ENCODE measurements at places on chromosomes 1 and 21.
A peak's percentile ranks its signal among the peaks of the same experiment; 100 is the strongest.

DNA sequence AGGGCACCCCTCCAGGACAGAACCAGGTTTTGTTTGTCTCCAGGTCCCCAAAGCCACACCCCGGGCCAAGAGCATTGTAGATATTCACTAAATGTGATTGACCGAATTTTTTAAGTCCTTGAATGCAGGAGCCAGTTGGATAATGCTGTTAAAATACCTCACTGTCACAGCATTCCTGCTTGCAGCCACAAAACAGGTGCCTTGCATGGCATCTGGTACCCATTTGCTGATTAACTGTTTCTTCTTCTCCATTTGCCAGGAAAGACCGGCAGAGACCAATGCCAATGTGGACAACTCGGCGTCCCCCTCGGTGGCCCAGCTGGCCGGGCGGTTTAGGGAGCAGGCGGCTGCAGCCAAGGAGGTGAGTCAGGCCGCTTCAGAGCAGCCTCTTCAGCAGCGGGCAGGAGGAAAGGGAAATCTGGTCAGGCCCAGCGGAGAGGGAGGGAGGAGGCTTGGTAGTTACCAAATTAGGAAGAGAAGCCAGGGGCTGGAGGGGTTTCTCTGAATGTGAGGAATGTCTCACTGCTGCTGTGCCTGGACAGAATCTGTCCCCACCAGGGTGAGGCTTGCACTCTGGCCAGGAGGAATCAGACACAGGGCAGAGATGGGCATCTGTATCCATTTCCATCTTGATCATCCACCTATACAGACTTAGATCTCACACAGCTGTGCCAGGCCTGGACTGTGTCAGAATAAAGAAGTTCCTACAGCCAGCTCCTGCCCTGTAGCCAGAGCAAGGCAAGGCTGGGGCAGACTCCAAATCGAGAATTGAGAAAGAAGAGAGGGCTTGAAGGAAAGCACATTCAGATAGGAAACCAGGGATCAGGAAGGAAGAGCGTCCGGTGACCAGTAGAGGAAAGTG is 37.9 kb upstream of the MPZL1 start:
- peaks cover 8% of the 10 kb centered on the region for H3K36me3 ChIP-seq
- peak overlapping the region; percentile 91 for H3K27ac ChIP-seq
- peaks cover 50% of the 10 kb centered on the region for H3K4me1 ChIP-seq
- DNase-seq: peak; percentile 43
- peaks cover 3% of the 10 kb centered on the region for H3K27me3 ChIP-seq
- H3K4me3 ChIP-seq: peak overlapping the region; percentile 53

GRCh38 chr1:177392336-177392735 is 221.6 kb downstream of the BRINP2 start:
- DNase-seq: no peak
- no peaks in the 10 kb centered on the region for H3K4me1 ChIP-seq
- H3K4me3 ChIP-seq: no peak overlapping the region
- no peaks in the 10 kb centered on the region for H3K36me3 ChIP-seq
- H3K27me3 ChIP-seq: peaks cover 3% of the 10 kb centered on the region

- H3K27me3 ChIP-seq: peaks cover 2% of the 10 kb centered on the region
- H3K27ac ChIP-seq: no peak overlapping the region
- H3K36me3 ChIP-seq: peaks cover 4% of the 10 kb centered on the region
- H3K4me1 ChIP-seq: no peaks in the 10 kb centered on the region
- no peak overlapping the region for H3K4me3 ChIP-seq
These were observed 51.5 kb downstream of the MIGA1 start for GRCh38 chr1:77830946-77831345.

DNA sequence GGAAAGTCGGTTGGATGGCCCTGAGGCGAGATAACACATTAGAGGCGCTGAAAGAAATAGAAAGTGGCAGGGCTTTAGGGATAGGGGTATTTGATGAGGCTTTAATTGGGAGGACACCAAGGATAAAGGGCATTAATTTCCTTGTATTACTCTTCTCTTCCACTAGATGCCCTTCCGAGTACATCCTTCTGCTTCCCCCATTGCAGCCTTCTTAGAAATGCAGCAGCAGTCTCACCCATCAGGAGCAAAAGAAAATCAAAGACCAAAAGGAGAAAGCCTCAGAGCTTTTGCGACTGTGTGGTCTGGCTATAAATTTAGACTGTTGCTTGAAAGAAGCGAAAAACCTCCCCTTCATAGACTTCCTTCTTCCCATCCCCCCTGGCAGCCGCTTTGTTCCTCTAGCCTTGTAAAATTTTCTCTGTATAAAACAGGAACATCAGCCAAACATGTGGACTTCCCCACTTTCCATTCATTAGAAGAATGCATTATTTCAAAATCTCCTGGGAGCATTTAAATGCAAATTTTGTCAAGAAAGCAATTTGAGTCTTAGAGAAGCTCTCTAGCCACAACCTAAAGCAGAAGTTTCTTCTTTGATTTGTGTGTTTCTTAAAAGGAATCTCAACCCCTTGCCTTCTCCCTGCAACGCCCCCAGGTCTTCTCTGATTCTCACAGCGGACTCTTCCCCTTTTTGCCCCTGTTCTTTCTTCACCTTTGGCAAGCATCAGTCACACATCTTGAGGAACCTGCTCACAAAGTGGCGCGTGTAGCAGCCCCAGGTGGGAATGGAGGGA is 76.6 kb downstream of the NDUFS5 start:
- H3K36me3 ChIP-seq: no peaks in the 10 kb centered on the region
- peak overlapping the region; percentile 90 for H3K4me3 ChIP-seq
- H3K27ac ChIP-seq: peak overlapping the region; percentile 93
- DNase-seq: no peak
- peaks cover 11% of the 10 kb centered on the region for H3K27me3 ChIP-seq

- no peaks in the 10 kb centered on the region for H3K27me3 ChIP-seq
- H3K4me1 ChIP-seq: no peaks in the 10 kb centered on the region
These were observed 327.5 kb upstream of the POGK start for GRCh38 chr1:166511761-166512160.

Measured in endothelial cell (in vitro differentiated cells).